Stimulated activated CD4-positive, alpha-beta T cell treated with anti-CD3 and anti-CD28 coated beads, TNF-alpha, amount 100 ng/mL, for 48 hours (primary cell): ENCODE measurements at places on chromosomes 7 and 10.

- no peak for DNase-seq
Observed at GRCh38 chr7:27367933-27368549, 125.4 kb downstream of the EVX1 start.

DNA sequence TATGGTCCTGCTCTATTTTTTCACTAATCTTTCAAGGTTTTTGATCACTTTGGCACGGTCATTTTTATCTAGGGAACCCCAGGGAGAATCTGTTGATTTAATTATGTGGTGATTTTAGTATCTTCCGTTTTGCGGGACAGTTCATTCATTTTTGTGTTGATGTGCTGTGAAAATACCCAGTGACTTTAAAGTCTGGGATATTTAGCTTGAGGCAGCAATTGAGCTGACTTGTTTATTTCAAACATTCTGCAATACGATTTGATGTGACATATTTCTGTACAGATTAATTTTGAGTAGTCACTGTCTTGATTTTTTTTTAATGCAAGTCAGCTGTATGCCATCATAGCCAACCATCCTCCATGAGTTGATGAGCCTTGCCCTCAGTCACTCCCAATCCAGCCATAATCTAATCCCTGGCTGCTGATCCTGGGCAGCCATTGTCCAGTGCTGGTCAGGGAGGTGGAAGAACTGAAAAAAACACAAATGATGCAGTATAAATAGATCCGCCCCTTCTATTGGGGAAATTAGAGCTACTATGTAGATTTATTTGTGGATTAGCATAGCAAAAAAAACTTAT is 183.4 kb downstream of the CCSER2 start:
- DNase-seq: no peak

DNA sequence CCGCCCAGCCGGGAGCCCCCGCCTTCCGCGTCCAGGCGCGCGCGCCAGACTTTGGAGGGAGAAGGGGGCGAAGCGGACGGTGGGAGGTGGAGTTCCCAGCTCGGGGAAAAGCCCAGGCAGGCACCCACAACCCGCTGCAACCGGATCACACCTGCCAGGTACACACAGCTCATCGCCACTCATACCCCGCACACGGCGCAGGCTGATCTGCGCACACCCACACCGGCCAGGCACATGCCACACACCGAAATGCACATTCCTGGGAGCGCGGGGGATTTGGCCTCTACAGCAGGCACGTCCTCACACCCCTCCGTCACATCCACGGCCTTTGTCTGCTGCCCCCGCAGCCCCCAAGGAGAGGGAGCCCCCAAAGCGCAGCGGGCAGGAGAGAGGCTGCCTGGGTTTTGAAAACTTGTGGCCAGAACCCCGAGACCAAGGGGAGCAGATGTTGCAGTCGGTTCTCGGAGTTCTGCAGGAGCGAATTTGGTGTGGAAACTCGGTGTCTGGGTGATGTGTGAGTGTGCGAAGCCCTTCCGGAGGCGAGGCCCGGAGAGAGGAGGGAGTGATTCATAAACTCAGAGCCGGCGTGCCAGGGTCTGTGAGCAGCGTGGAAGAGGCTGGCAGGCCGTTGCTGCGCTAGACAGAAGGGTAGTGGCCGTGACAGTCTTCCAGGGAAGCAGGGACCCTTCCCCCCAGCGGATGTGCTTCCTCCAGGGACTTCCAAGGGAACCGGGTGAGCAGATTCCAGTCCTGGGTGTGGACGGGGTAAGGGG is 734 bp downstream of the CHST3 start:
- no peak for DNase-seq

GRCh38 chr7:71459132-71459531 is 327.2 kb downstream of the GALNT17 start:
- DNase-seq: no peak

- DNase-seq: no peak
Observed at GRCh38 chr7:155810770-155811559, 1.3 kb downstream of the SHH start.

GRCh38 chr10:72386916-72387586 is 32.3 kb upstream of the DNAJB12 start:
- no peak for DNase-seq

DNA sequence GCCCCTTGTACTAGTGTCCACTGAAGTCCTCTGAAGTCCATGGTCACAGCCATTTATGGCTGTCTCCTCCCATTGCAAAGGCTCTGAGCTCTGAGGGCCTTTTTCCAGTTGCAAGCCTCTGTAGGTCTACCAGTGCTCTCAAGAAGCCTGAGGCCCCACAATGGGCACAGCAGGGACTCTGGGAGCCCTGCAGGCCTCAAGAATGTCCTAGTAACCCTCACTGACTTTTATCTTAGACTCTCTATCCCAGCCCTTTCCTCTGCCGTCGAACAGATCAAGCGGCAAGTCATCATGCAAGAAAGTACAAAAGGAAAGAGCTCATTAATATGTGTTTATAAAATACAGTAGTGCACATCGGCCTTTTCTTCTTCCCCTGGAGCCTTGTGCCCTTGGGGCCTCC is 23.4 kb downstream of the VWA2 start:
- no peak for DNase-seq

- no peak for DNase-seq
Observed at GRCh38 chr10:104279550-104280259, 10.7 kb downstream of the GSTO2 start.

DNA sequence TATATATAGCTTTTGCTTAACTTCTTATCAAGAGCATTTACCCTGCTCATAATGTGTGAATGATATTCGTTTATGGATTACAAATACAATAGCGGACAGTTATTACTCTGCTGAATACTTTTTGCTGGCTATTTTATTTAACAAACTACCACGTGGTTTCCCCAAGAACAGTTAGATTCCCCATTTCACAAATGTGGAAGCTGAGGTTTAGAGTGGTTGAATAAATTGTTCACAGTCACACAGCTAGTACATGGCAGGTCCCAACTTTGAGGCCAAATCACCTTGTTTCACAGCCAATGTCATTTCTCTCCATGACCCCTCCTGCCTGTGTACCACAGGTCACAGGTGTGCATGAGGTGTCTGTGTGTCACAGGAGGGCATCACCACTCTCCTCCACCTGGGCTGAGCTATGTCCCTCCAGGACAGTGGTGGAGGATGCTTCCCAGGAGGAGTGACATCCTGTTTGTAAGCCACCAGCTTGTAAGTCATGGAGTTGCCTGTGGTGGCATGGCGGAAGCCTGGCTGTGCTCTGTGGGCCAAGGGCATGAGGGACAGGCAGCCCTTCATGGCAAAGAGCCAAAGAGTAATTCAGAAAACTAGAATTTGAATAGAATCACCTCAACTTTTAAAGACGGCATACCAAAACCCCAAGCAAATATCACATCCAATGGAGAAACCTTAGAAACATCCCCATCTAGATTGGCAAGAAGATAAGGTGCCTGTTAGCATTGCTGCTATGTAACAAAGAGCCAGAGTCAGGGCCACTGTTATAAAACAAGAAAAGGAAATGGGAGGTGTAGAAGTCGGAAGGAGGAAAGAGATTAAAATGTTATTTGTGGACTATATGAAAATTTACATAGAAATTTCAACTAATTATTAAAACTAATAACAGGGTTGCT is 51.9 kb downstream of the AOC1 start:
- no peak for DNase-seq

GRCh38 chr7:13078105-13078504 is 390.7 kb downstream of the ARL4A start:
- DNase-seq: no peak

DNA sequence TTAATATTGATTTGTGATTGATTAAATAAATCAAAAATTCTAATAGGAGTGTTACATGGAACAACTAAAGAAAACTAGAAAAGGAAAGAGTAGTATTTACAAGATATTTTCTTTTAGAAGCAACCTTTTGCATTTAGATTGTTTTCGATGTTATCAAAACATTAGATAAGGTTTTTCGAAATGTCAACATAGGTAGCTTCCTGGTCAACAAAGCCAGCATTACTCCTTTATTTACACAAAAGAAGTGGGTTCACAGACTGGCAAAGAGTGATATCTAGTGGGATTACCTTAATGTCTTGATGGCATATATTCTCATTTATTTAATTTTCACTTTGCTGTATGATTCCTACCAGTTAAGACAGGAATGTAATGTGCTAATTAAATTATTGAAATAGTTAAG is 117.3 kb upstream of the TEX47 start:
- no peak for DNase-seq

GRCh38 chr10:35426657-35427056 is 90.3 kb downstream of the CCNY start:
- DNase-seq: no peak

DNA sequence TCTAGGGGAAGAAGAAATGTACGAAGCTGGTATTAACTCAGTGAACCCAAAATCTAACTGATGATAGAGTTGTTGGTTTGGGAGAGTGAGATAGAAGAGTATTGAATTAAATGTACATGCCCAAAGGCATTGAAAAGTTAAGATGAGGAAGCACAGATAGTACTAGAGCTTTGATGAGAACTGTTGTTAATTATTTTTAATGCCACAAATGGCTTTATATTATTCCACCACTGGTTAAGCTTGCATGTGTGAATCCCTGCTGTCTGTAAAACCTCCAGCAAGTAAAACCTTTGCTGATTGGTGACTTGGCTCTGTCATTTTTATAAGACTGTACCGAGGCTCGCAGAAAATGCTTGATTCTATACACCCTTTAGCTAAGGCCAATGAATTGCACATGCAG is 382.7 kb upstream of the LRGUK start:
- no peak for DNase-seq

- DNase-seq: no peak
Observed at GRCh38 chr7:95899919-95900513, 127.7 kb downstream of the DYNC1I1 start.

- no peak for DNase-seq
Observed at GRCh38 chr10:128040096-128040495, 86.1 kb downstream of the MKI67 start.

DNA sequence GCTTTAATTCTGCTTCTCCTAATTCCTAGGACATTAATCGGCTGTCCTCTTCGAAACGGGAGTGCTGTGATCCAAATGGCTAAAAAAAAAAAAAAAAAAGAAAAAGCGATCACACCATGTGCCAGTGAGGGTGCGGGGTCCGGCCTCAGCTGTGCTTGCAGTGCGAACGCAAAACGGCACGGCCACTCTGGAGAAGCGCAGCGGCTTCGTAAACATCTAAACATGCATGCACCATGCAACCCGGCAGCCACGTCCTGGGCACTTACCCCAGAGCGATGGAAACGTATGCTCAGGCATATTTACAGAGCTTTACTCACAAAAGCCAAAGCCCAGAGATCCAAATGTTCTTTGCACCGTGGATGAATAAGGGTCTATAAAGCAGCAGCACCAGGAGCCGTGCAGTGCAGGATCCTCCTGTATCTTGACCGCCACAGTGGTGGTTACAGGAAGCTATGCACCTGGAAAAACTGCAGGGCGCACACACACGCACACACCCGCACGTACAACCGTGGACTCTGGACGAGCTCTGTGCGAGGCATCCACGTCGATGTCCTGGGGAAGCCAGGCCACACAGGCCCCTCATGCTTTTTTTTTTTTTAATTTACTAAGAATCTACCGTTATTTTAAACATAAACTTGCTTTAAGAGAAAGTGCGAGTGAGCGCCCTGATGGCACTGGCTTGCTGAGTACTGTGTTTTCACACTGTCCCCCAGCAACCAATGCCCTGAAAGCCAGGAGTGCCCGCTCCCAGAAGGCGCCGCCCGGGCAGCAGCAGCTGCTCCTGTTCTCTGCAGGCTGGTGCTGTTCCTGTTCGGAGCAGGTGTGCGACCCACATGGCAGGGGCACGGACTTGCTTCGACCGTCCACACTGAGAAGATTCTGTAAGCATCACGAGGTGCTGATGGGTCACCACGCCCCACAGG is 25.0 kb downstream of the GPER1 start:
- no peak for DNase-seq

DNA sequence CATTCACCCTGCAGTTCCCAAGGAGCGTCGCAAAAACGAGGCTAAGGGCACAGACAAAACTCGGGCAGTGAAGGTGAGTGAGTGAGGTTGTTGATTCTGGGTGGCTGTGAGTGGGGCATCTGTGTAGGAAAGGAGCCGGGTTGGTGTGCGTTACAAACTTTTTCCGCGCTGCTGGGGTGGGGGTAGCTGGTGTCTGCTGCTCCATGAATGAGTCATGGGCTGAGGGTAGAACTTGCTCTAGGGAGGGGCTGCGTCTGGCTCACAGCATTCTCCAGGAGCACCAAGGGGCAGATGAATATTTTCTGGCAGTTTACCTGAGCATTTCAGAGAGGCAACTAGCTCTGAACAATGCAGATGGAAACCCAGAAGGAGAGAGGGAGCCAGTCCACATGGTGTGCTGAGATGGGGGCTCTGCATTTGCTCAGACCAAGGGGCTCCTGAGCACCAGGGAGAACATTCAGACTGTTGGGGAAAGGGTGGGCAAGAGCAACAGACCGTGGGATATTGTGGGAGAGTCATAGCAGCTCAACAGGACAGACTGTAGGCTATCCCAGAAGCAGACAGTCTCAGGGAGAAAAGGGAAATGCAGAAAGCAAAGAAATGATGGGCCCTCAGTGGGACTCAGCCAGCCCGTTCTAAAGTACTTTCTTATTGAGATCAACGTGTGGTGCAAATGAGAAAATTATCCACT is 18.8 kb downstream of the NOBOX start:
- peak; percentile 39 for DNase-seq

- no peak for DNase-seq
Observed at GRCh38 chr10:78528749-78529204, 495.1 kb downstream of the RPS24 start.

DNA sequence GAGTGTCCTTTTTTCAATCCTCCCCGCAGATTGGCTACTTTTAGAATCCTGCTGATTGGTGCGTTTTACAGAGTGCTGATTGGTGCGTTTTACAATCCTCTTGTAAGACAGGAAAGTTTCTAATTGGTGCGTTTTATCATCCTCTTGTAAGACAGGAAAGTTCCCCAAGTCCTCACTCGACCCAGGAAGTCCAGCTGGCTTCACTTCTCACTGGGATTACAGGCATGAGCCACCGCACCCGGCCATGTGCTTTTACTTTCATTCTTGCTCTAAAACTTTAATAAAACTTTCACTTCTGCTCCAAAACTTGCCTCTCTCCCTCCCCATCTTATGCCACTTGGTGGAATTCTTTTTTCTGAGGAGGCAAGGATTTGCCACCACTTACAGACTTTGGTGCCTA is 17.0 kb upstream of the WAPL start:
- DNase-seq: no peak

DNA sequence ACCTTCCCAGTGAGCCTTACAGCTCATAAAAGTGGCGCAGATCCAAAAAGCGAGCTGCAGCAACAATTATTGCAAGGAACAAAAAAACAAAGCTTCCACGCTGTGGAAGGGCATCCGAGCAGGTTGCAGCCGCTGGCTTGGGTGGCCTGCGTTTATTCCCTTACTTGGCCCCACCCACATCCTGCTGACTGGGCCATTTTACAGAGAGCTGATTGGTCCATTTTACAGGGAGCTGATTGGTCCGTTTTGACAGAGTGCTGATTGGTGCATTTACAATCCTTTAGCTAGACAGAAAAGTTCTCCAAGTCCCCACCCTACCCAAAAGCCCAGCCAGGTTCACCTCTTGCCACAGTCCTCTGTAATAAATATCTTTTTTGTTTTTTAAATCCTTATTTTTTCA is 85.1 kb downstream of the ADCYAP1R1 start:
- DNase-seq: no peak

GRCh38 chr7:48708635-48709034 is 215.7 kb upstream of the CDC14C start:
- no peak for DNase-seq
